DMS79 (cell line): ENCODE measurements at places on chromosomes 11 and 22.

DNA sequence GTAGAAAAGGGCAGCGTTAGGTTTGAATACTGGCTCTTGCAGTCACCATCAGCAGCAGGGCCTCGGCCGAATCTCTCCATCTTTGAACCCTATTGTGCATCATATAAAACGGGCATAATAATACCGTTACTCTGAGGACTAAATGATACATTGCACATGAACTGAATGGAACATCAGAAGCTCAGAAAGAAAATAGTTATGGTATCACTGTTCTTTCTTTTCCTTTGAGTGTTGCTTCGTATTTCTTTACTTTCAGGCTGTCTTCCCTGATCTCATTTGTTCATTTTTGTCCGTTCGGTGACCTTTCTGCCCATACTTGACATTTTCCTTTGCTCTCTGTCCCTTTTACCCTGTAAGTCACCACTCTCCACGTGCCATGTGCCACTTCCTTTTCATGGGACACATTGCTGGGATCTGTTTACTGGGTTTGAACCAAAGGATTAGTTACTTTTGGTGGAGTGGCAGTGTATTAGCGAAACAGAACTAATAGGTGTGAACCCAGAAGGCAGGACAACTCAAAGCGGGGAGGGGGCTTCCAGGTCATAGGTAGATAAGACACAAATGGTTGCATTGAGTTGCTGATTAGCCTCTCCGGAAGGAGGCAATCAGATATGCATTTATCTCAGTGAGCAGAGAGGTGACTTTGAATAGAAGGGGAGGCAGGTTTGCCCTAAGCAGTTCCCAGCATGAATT lies 717 bp upstream of the ZNF202 start:
- no peak for DNase-seq

GRCh38 chr22:49582181-49582580 lies 245.5 kb downstream of the BRD1 start:
- no peak for DNase-seq

DNA sequence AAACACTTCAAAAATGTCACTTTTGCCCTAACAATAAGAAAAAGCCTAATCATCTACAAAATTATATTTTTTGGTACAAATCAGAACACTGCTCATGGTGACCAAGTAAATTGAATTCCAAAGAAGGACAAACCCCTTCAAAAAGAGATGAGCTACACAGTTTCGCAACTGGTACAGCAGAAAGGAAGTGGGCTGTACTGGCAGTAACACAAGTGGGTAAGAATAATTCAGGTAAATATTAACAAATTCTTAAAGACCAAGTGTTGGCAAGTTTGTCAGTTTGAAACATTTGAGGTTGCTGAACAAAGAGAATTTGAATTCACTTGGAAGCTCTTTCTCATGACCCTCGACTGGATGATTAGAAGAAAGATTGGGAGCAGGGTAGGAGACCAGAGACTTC lies 35.5 kb downstream of the MSANTD4 start:
- DNase-seq, result no peak

- no peak for DNase-seq
Observed at GRCh38 chr11:66299186-66299585, 7.5 kb downstream of the TMEM151A start.

DNA sequence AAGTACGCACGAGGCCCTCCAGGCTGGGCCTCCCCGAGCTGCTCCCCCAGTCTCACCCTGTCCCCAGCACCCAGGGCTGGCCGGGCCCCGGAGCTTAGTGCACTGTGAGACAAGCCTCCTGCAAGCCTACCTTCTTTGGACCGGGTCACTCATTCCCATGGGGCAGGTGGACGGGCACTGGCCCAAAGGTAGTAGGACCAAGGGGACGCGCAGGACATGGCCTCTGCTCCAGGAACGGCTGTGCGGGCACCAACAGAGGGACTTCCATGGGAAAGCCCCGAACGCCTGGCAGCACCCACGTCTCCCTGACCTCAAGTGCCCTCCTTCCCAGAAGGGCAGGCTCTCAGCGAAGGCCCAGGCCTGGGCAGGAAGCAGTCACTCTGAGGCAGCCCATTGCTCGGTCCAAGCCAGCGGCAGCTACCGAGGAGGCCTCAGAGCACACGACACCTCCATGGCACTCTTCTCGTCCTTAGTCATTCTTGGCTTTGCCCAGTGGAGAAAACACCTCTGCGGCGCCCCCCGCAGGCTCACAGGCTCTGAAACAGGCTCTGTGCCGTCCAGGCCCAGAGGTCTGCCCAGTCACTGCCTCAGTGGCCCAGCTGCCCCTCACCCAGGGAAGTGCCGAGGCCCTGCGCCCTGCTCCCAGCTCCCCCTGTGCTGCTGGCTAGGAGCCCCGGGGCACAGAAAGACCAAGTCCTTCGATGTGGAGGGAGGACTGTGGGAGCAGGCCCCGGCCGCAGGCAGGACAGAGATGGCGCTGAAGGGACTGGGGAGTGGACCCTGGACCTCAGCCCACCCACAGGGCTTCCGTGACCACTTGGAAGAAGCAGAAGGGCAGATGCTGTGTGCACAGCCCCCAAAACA lies 3.8 kb downstream of the MOB2 start:
- no peak for DNase-seq

DNA sequence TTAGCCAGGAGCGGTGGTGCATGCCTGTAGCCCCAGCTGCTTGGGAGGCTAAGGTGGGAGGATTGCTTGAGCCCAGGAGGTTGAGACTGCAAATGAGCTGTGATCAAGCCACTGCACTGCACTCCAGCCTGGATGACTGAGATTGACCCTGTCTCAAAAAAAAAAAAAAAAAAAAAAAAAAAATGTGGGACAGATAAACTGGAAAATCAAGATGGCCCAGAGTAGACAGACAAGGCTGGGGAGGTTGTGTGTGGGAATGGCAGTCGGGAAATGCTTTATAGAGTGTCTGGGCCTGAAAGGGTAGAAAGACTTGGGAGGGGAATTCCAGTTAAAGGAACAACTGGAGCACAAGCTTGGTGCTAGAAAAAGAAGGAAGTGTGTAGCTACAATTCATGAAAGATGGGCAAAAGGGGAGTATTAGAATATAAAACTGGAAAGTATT lies 18.2 kb upstream of the WDR74 start:
- DNase-seq, result no peak

DNA sequence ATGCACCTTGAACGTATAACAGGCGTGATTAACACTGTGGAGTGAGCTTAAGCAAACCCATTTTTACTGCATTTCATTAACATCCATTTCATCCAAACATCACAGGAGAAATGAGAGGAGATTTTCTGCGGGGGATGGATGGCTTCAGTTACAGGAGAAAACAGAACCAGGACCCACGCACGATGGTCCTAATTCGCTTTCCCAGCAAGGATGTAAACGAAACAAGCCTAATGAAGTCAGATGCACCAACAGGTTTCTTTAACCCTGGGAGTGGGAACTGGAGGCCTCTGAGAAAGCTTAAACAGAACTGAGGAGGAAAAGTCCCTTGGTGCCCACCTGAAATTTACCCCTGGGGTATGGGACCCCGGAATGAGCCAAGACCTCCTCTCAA lies 2.7 kb downstream of the CADM1 start:
- DNase-seq, result no peak

- no peak for DNase-seq
Observed at GRCh38 chr22:37343348-37343747, 61.0 kb downstream of the CYTH4 start.

GRCh38 chr22:38861170-38861876 lies 10.7 kb downstream of the CBX6 start:
- DNase-seq, result no peak

- no peak for DNase-seq
Observed at GRCh38 chr22:17772249-17772957, 1.9 kb downstream of the BID start.

DNA sequence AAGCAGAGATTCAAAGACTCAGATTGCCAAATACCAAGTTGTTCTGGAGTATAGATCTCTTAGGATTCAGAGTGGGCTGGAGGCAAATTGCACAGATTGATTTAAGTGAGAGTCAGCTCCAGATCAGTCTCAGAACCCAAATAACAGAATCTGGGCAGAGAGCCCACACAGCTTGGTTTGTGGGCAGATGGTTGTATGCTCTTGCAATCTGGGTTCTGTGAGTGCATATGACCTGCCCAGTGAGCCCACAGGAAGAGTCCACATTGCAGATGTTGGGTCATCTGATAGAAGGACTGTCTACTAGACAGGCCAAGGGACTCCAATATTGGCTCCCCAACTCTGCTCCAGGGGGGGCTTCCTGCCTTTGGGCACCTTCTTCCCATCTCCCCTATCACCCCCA lies 65.9 kb downstream of the ADAMTS15 start:
- DNase-seq, result no peak

GRCh38 chr22:26715392-26715936 lies 58.1 kb downstream of the MIAT start:
- no peak for DNase-seq

DNA sequence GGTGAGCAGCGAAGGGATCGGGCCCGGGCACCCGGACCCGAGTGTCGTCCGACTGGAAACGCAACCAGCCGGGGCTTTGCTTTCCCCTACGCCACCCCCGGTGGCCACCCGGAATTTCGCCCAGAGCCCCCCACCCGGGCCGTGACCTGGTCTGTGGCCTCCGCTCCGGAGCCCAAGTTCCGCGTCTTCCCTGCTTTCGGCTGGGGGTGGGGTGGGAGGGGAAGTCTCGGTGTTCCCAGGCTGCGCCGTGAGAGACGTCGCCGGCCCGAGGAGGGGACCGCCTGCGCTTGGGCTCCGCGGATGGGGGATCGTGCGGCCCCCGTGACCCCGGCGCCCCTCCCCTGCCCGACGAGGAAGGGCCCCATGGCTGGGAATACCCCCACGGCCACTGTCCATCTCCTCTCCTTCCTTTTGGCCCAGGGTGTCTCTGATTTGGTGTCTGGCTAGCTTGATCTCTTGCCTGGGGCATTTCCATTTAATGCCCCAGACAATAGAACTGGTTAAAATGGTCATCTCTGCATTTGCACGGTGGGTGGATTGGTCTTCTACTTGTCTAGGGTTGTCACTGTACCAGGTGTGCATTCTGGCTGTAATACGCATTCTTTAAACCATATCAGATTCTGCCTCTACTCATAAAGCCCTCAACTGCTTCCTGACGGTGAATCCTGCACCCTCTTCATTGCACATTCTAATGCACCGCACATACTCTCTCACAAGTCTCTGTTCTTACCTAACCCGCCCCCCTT lies 789 bp downstream of the SIK2 start:
- DNase-seq, result peak; percentile 30

DNA sequence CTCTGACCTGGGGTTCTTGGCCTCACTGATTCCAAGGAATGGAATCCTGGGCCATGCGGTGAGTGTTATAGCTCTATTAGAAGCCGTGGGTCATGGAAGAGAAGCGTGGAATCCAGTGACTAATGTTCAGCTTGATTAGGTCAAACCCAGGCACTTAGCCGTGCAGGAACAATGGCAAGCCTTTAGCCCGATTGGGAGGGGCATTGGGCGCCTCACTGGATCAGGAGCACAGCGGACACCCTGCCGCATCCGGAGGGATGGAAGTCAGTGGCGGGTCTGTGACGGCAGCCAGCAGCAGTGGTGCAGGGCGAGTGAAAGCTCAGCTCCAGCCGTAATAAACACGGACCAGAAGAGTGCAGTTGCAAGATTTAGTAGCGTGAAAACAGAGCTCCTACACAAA lies 20.5 kb upstream of the SLC17A6 start:
- DNase-seq, result no peak

GRCh38 chr22:40395607-40396006 lies 25.2 kb downstream of the SGSM3 start:
- DNase-seq, result no peak

- no peak for DNase-seq
Observed at GRCh38 chr22:47996446-47996857, 1234.0 kb downstream of the TBC1D22A start.

DNA sequence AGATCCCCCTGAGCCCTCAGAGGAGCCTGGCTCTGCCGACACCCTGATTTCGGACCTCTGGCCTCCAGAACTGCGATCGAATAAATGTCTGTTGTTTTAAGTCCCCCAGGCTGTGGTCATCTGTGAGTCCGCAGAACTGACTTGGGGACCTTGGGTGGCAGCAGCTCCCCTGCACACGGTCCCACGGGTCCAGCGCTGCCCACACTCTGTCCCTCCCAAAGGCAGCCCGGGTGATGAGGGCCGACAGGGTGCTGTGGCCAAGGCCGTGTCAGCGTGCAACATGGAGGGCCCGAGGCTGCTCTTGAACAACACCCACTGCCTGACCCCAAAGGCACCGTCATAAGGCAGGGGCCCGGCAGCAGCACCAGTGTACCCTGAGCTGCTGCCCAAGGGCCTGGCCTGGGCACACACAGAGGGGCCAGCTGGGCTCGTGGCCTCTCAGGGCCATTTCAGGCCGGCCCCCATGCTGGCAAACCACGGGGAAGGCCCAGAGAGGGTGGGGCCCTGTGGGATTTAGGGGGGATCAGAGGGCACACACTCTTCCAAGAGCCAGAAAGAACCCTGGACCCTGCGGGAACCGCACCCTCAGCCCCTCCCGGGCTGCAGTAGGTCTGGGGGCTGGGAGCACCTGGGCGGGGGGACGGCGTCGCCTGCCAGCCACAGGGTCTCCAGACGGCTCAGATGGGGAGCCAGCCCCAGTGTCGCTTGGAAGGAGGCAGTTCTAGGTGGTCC lies 77.1 kb upstream of the PRR5 start:
- DNase-seq, result no peak

- DNase-seq, result no peak
Observed at GRCh38 chr22:50600967-50601668, 525 bp downstream of the MAPK8IP2 start.

DNA sequence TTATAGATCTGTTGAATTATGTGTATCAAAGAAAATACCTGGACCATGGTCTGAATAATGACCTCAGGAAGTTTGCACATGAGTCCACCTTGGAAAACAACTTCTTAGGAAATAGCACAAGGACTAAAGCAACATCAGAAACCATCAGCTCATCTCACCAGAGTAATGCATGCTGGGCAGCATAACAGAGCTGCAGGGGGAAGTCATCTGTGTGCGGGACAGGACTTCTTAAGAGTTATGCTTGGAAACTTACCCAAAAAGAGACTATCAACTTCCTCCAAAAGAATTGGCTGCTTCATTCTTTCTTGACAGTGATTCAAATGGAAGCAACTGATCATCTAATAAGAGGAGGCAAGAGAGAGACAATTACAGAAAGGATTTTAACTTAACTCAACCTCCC lies 2.5 kb downstream of the OR56B4 start:
- no peak for DNase-seq

DNA sequence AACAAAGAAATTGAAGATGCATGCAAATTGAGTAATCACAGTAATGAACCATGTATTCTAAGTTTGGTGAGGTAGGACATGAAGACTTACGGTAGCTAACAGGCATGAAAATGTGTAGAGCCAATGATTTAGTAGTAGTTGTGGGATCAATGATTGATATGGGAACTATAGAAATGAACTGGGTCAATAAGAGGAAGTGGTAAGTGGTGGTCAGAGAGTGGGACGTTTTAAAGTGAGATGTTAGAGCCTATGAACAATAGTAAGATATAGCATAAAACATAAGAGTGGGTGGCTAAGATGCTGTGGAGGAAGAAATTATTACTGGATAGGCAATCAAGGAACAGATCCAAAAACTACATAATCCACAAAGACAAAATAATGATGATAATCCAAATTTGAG lies 45.0 kb downstream of the DLG2 start:
- no peak for DNase-seq

DNA sequence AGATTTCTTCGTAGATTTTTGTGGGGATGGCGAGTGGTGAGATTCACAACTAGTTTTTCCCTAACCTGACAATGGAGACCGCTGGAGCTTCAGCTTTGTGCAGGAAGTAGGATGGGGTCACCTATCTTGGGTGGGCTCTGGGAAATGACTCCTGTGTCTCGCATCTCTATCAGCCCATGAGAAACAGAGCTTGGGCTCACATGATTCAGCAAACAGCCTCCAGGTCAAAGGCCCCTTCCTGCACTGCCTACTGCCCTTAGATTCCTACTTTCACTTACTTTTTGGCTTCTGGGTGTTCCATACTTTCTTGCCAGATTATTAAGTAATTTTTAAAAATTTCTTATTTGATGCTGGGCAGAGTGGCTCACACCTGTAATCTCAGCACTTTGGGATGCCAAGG lies 26.3 kb downstream of the C11orf96 start:
- DNase-seq, result no peak
